ENCODE measurements at places on chromosomes 12 and 14.

- DNase-seq, result no peak
Observed at GRCh38 chr12:96368233-96368632, 32.0 kb downstream of the CDK17 start.

DNA sequence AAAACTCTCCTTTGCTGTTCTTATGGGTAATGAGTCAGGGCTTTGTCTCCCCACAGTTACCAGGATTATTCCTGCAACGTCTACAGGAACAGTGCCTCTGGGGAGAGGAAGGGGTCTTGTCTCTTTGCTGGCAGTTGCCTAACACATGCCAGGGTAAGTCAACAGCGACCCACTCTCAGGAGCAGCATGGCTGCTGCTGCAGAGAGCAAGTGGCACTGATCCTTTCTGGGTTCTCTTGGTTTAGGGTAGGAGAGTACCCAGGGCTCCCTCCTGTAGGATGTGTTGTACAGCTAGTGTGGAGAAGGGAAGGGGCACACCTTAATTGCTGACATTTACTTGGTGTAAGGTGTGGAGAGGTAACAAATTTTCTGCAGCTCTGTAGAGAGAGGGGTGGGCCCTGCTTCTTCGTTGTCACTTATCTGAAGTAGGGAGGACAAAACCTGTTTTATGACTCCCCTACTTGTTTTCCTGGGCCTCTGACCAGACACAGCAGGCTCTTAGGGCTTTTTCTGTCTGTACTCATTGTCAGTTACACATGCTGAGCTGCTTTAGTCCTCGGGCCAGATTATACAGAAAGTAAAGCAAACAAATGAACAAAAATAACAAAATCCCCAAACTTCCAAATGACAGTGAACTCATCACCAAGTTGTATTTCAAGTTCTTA lies 168.2 kb downstream of the ACSS3 start:
- DNase-seq, result no peak

- DNase-seq, result no peak
Observed at GRCh38 chr12:30063435-30063945, 279.7 kb upstream of the TMTC1 start.

DNA sequence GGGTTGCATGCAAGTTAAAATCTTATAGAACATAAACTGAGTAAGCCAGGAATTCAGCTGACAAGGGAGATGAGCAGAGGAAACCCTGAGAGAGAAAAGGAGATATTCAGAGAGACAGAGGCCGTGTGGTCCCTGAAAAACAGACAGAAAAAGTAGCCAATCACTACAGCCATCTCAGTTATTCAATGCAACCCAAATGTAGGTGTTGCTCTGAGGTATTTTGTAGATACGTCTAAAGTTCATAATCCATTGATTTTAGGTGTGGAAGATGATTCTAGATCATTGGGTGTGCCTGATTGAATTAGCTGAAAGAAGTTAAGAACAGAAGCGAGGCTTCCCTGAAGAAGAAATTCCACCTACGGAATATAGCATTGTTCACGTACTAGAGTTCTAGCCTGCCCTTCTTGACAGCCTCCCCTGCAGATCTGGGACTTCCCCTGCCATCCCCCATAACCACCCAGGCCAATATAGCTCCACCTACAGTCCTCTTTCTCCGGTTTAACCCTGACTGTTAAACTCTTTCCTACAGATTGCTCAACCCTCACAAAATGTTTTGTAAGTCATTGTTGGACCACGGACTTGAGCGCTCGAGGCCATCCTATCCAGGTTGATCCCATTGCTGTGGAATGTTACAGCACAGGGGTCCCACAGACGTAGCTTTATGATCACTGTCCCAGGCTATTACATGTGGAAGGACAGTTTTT lies 21.7 kb downstream of the AICDA start:
- no peak for DNase-seq

DNA sequence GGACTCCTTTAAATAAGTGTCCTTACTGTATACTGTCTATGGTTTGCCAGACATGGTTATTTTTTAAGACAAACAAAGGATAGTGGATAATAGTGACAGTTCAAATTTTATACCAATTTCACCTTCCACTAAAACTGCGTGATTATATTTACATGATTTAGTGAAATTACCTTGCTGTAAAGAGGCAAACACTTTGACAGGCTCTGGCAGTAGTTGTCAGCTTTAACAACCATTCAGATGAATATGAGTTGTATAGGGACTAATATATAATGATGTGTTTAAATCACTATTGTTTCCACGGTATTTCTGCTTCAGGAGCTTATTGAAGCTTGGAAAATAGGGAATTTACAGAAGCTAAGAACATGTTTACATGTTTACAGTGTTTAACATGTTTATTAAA lies 1364.0 kb downstream of the FSCB start:
- DNase-seq, result no peak

DNA sequence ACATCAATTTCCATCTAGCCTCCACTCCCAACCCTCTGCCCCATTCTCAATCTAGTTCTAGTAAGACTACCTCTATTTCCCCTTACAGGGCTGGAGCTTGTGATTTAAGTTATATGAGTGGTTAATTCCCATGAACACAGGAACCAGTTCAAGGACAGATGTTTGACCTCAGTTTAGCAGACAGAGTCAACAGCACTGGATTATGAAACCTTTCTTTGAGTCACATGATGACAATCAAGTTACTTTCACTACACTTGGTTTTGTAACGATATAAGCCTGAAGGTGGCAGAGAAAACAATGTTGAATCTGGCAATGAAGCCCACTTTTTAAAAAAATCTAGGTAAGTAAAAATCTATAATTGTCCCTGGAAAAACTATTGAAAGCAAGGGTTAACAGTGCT lies 1646.2 kb upstream of the FLRT2 start:
- no peak for DNase-seq

DNA sequence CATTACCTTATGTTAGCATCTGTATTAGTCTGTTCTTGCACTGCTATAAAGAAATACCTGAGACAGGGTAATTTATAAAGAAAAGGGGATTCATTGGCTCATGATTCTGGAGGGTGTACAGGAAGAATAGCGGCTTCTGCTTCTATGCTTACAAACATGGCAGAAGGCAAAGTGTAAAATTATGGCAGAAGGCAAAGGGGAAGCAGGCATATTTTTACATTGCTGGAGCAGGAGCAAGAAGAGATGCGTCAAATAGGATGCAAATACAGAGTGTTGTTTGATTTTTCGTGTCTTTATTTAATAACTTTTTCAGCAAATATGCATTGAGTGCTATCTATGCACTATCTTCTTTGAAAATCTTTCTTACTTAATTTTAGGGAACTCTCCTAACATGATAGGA lies 210.7 kb upstream of the SSTR1 start:
- no peak for DNase-seq

- DNase-seq, result no peak
Observed at GRCh38 chr14:24979725-24980239, 70.2 kb downstream of the STXBP6 start.

DNA sequence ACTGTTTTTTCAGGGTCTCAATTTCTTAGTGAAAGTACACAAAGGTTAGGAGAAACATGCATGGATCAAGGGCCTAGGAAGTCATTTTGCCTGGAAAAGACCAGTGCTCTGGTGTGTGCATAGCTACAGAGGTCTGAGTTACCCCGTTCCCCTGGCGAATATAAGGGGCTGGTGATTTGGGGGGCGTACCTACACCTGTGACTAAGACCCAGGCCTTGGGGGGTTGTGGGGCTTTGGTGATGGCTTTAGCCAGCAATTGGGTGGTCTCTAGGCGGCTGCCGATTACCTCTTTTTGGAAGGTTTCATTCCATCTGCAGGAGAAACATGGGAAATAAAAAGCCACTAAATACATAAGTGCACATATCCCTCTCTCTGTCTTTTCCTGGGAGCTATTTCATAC lies 1.1 kb downstream of the SDR39U1 start:
- no peak for DNase-seq

DNA sequence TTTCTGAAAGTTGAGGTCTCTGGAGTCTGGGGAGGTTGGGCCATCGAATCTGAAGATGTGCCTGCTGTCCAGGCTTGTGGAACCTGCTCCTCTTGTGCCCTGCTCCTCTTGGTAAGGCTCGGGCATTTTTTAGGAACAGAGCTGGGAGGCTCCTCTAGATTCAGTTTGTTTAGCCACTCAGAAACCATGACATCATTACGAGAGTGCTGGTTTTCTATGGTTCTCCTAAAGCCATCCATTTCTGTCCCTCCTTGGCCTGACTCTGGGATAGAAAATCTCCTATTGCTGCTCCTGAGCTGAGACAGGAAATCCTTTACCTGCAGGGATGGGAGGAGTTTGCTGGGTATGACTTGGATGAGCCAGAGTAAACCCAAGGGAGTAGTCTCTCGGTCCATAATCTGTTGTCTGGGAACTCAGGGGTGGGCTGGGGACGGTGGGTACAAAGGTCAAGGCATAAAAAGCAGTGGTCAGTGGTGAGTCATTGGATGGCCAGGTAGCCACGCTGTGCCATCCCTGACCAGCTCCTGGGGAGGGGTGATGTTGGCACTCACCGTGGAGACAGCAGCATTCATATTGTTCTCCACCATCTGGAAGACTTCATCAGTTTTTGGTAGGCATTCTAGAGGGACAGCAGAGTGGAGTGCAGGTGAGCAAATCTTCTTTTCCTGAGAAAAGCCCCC lies 2.4 kb upstream of the ADCY4 start:
- no peak for DNase-seq

GRCh38 chr14:103367995-103368394 lies 17.2 kb upstream of the MARK3 start:
- no peak for DNase-seq

- no peak for DNase-seq
Observed at GRCh38 chr12:40768125-40768864, 76.1 kb downstream of the CNTN1 start.

DNA sequence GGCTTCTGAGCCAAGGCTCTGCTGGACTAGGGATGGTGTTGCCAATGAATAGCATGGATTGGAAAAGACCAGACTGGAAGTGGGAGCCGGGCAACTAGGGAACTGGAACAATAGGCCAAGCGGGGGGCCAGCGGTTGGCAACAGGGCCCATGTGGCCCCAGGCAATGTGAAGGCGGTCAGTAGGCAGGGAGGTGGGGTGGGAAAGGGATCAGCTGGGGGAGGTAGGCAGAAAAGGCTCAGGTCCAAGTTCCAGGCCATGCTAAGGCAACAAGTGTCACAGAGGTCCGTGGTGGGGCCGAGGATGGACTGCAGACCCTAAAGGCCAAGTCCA lies 14.9 kb upstream of the MLXIP start:
- no peak for DNase-seq

- DNase-seq, result no peak
Observed at GRCh38 chr14:73116079-73116665, 20.1 kb upstream of the PSEN1 start.

- DNase-seq, result no peak
Observed at GRCh38 chr12:32032205-32032810, 73.1 kb downstream of the RESF1 start.

GRCh38 chr14:49621114-49621881 lies 699 bp downstream of the MGAT2 start:
- peak; percentile 68 for DNase-seq

DNA sequence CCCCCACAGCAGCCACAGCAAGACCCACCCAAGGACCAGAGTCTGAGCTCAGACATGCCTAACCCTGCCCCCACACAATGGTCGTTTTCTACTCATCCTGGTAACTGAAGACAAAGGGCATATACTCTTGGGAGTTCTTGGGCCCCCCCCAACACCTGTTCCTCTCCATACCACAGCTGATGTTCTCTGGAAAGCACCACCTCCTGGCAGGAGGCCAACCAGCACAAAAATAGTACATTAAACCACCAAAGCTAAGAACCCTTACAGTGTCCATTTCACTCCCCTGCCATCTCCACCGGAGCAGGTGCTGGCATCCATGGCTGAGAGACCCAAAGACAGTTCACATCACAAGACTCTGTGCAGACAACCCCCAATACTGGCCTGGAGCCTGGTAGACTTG lies 80.6 kb upstream of the DAAM1 start:
- DNase-seq, result no peak

- DNase-seq, result no peak
Observed at GRCh38 chr12:15649347-15649746, 139.8 kb downstream of the EPS8 start.

DNA sequence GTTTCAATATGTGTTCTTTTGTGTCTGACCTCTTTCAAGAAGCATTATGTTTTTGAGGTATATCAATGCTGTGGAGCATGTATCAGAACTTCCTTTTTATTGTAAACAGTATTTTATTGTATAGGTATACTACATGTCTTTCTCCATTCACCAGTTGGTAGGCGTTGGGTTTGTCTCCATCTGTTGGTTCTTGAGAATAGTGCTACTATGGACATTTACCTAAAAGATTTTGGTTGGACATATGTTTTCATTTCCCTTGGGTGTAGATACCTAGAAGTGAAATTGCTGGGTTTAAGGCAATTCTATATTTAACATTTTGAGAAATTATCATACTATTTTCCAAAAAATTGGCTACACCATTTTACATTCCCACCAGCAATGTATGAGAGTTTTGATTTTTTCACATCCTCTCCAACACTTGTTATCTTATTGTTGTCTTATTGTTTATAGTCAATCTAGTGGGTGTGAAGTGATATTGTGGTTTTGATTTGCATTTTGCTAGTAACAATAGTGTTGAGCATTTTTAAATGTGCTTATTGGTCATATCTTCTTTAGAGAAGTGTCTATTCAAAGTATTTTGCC lies 409.2 kb downstream of the IPO8 start:
- DNase-seq, result no peak

DNA sequence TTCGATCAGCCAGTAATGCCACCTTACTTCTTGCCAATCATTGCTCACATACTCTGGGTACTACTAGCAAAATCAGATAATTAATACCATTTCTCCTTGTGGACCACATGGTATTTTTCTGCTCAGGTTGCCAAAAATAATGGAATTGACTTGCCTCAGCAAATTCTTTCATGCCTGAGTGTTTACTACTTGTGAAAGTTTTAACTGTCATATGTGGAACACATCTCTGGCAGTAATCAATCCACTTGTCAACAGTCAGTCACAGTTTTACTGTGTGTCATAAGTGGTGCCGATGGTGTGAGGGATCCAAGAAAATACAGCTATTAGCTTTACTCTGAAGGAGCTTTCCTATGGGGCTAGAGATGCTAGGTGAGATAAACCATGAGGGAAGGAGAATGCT lies 55.3 kb upstream of the ATF1 start:
- no peak for DNase-seq

GRCh38 chr14:97581016-97581415 lies 783.8 kb downstream of the VRK1 start:
- no peak for DNase-seq

GRCh38 chr14:55417955-55418354 lies 6.3 kb upstream of the ATG14 start:
- no peak for DNase-seq

DNA sequence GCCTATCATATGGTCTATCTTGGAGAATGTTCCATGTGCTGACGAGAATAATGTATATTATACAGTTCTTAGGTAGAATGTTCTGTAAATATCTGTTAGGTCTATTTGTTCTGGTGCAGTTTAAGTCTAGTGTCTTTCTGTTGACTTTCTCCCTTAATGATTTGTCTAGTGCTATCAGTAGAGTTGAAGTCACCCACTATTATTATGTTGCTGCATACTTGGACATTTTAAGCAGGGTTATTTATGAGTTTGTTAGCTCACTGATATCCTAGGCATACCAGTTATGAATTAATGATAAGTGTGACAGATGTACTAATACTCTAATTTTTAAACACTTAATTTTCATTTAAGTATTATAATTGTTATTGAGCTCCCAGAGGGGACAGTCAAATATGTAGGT lies 292.5 kb downstream of the AKAP6 start:
- DNase-seq, result no peak

- no peak for DNase-seq
Observed at GRCh38 chr12:96303653-96304052, 96.6 kb downstream of the CDK17 start.

Measured in CD4-positive, alpha-beta T cell treated with Interleukin-6 for 4 hours (primary cell).